ENCODE measurements at places on chromosomes 1 and 21.

DNA sequence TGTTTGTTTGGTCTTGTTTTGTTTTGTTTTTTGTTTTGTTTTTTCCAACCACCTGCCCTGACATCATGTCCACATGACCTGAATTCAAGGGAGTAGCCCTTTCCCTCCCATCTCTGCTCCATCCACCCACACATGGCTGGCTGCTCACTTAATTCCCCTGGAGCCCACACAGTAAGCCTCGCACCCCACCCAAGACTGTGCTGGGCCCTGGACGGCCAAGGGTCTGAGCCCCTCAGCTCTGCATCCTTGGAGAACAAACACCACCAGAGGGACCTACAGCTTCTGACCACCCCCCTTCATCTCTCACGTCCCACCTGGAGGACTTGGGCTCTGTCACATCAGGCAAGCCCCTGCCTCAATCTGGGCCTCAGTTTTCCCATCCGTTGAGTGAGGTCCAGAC is 39.1 kb downstream of the MATN1 start:
- no peak for DNase-seq

- no peak for DNase-seq
Observed at GRCh38 chr1:226322986-226323385, 14.0 kb upstream of the LIN9 start.

GRCh38 chr1:220153147-220153546 is 59.2 kb downstream of the IARS2 start:
- peak; percentile 15 for DNase-seq

DNA sequence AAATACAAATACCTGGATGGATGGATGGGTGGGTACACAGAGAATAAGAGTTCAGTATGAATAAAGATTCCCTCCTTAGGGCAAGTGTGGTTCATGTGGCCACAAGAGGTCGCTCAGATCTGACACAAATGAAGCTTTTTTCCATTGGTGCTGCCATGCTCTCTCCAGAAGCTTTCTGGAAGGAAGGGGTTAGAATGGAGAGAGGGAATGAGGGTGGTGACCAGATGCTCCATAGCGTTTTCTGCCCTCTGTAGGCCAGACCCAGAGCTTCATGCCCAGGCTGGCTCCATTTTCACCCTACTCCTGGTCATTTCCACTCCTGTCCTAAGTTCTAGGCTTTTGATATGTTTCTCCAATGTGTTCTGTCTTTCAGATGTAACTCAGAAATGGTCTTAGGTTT is 3.3 kb upstream of the FCRL6 start:
- peak; percentile 81 for DNase-seq

GRCh38 chr1:1162597-1163537 is 10.8 kb upstream of the TTLL10 start:
- no peak for DNase-seq

Data from fibroblast of lung (primary cell).